ENCODE measurements at places on chromosomes 3 and 15.

GRCh38 chr15:69825941-69826818 is 271.5 kb downstream of the TLE3 start:
- DNase-seq = no peak

GRCh38 chr3:192122832-192123594 is 604.3 kb downstream of the FGF12 start:
- DNase-seq = no peak

GRCh38 chr3:194046995-194047645 is 88.8 kb upstream of the HES1 start:
- DNase-seq = peak; percentile 47

DNA sequence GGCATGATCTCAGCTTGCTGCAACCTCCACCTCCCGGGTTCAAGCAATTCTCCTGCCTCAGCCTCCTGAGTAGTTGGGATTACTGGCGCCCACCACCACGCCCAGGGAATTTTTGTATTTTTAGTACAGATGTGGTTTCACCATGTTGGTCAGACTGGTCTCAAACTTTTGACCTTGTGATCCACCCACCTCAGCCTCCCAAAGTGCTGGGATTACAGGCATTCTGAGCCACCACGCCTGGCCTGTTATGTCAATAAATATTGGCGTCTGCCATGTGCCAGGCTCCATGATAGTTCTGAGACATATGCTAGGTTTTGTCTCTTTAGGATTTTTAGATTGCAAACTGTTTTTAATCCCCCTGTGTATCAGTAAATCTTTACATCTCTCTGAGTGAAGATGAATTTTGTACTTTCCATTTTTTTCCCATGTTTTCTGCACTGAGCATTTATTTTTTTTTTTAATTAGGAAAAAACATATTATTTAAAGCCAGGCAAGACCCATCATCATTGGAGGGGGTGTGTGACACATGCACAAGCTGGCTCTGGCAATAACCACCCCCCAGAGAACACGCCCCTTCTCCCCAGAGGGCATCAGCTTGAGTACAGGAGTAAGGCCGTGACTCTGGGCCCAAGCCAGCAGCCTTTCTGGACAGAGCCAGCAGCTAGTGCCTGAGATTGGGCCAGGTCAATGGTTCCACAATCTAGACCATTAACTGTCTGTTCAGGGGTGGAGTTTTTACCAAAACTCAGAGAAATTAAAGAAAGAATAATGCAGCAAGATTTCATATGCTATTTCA is 51.0 kb upstream of the ATP1B3 start:
- no peak for DNase-seq

DNA sequence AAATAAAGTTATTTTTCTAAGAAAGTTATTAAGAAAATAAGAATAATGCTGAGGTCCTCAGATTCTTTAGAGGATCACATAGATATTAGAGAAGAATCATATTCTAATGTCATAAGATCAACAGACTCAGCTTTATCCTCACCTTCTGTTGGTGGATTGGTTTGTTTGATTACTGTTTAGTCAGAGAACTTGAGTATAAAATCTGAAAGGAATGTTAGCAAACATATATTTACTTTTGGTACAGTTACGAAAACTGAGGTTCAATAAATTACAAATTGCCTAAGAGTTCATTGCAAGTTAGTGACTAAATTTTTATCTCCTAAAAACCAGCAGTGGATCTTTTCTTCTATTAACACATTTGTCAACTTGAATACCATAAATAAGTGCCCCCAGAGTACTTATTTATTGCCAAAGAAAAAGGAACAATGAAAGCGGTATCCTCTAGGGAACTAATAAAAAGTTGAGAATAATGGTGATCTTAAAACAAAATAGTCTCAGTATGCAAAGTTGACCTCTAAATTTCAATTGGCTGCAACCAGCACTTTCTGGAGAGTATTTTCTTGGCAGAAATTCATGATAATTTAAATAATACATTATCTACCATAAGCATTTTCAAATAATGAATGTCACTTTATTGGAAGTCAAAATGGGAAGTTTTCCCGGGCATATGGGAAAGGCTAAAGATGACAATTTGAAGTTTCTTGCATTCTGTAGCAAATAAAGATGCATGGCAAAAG is 296.8 kb downstream of the OTOL1 start:
- DNase-seq = no peak

DNA sequence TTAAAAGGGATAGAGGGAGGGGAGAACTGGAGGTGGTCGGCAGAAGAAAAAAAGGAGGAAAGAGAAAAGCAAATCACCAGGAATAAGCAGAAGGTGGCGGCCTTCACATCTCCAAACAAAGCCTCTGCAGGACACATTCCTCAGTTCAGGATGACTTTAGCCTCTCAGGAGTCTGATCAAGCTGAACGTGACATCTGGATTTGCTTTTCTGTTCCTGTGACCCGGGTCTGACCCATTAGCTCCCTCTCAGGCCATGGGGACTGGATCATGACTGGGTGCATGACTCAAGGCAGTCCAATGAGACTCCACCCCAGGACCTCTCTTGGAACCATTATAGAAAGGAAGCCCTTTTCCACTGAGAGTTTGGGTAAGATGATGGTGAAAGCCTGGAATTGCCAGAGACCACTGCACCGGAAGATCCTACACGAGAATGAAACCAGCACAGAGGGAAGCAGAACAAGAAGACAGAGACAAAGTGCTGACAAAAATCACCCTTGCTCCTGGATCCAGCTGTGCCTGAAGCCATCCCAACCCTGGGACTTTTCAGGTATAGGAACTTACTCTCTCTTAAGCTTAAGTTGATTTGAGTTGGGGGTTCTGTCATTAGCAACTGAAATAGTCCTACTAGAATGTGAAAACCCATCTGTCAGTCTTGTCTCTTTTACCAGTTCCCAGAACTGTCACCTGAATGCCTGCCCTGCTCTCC is 45.4 kb upstream of the RAD18 start:
- no peak for DNase-seq

DNA sequence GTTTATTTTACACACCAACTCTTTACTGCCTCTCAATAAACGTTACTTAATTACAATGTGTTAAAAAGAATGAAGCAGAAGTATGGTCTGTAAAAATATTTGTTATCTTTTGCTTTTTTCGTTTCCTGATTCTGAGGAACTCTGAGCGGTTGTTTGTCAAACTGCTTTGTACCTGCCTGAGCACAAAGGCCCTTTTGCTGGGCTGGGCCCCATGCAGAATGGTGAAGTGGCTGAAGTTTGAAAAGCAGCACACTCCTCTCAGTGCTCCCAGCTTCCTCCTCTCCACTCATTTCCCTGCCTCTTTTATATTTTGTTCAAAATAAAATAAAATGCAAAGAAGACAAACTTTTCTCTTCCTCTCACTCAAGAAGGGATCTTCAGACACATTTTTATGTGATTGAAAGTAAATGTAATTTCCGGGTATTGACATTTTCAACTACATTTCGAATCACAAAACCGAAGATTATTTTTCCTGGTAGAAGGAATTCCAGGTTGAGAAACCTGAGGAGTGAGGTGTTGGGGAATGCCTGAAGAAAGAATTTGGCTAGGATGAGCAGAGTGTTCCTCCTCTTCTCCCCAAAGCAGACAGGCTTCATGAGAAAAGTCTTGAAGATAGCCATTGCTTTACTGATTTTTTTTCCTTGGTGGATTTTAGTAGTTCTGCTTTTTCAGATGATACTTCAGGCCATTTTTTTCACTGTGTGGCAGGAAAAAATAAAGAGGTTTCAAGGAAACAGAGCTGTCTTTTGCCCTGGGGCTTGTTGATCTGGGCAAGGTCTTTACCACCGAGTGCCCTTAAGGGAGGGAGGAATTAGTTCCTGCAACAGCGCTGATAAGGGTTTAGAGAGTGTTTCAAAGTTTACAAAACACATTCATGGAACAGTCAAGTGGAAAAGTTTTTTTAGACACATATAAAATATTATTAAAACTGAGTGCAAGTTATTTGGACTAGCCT is 229.8 kb downstream of the NFKBIZ start:
- DNase-seq = no peak

DNA sequence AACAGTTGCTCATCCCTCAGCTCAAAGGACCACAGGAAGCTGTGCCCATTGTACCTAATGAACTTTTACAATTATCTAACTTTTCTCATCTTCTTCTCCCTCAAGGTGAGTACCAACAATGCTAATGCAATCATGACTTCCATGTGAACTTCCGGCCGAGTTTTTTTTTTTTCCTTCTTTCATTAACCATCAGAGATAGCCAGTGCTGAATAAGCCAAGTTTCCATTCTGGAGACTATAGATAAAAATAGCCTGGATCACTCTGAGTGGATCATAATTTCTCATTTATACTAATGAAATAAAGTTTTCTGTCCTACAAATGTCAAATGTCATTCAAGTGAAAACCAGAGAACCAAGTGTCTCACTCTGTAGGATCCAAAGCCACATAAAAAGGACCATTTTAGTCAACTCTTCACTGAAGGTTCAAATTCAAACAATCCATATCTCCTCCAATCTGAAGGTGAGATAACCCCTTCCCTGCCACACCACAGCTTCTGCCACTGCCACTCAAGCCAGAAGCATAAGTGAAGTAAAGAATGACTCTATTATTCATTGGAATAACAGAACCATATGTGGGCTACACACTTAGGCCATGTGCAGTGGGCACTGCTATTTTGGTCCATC is 5.5 kb downstream of the SUMF1 start:
- DNase-seq = no peak

GRCh38 chr3:64892671-64893309 is 205.0 kb upstream of the ADAMTS9 start:
- no peak for DNase-seq

DNA sequence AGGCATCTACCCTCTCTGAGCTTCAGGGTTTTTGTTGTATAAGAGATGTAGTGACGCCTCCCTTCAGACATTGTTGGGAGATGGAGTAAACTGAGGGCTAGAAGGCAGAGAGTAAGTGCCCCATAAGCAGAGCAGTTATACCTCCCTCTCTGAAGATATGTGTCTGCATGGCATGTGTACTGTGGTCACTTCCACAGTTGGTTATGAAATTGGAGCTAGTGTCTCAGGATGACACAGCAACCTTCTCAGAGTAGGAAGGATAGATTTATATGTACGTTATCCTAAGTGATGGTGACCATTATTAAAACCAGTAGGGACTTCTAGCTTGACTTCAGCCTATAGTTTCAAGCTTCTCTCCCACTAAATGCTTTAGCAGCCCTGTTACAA is 17.9 kb downstream of the PXK start:
- DNase-seq = peak; percentile 37

DNA sequence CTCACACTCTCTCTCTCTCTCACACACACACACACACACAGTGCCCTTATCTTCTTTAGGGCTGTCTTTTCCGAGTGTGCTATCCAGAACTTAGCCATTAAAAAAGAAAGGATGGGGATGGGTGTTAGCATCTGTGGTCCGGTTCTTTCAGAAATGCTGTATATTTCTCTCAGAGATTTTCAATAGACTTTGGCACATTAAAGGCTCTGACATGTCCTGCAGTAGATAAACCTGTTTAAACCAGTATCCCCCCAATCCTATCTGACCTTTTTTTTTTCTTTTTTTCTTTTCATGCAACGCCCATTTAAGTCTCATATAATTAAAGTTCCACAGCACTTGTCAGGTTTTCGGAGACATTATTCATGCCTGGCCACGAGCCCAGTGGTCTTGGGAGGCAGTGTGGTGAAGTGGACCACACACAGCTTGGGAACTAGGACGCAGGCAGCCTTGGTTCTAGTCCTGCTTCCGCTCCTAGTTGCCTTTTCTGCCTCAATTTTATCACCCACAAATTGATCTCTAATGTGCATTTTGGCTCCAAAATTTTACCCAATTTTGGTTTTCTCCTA is 13.3 kb downstream of the CAV3 start:
- DNase-seq = peak; percentile 38

- no peak for DNase-seq
Observed at GRCh38 chr3:47082519-47082918, 81.4 kb downstream of the SETD2 start.

DNA sequence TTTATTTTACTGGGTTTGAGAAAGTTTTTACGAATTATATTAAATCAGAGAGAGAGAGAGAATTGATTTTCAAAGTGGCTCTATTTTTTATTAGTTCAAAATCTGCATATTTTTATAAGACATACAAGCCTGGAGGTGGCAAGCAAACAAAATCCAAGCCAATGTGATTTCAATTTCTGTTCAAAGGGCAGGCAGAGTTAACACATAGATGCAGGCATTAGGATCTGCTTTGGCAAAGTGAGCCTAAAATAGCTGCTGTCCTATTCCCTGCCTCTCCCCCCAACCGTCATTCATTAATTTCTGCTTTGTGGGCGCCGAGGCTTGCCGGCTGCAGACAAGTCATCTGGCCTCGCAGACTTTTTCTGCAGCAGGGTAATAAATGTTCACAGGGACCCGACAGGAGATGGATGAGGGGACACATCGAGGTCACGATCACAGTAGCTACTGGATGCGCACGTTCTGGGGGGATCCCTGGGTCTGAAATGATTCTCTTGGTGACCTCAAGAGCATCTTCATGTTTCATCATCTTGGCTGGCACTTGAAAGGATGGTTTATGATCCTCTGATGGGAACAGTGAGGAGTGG is 123.9 kb upstream of the SLC6A11 start:
- DNase-seq = no peak

- DNase-seq = peak; percentile 93
Observed at GRCh38 chr15:32802286-32802936, 84.6 kb downstream of the GREM1 start.

- DNase-seq = peak; percentile 88
Observed at GRCh38 chr3:149016669-149017541, 25.6 kb downstream of the GYG1 start.

DNA sequence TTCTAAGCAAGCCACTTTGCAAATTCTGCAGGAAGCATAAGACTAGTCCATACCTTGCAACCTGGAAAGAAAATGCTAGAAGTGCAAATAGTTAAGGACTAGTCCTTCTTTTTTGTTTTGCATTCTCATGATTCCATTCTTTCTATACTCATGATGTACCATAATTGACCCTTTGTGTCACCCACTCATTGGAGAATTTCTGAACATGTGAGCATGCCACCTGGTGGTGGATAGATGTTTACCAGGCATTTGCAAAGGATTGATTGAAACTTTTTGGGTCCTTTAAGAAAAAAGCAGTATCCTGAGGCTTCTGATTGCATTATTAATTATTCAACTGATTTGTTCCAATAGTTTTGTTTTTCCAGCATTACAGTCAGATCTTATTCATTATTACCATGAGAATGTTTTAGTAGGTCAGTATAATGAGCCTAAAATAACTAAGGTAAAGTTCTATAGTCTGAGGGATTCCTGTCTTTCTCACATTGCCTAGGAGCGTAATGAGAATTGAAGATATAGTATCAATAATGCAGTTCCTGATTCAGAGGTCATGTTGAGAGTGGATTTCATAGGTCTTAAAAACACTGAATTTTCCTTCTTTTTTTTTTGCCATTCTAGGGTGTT is 20.2 kb upstream of the DIPK2A start:
- peak; percentile 72 for DNase-seq

- DNase-seq = no peak
Observed at GRCh38 chr15:78212008-78212407, 22.4 kb downstream of the ACSBG1 start.
